ENCODE measurements at places on chromosomes 6 and 20. TPM values are rescaled to one million over a fixed set of nuclear protein-coding genes. Genes with fewer than 3 reads are reported as not detected.

DNA sequence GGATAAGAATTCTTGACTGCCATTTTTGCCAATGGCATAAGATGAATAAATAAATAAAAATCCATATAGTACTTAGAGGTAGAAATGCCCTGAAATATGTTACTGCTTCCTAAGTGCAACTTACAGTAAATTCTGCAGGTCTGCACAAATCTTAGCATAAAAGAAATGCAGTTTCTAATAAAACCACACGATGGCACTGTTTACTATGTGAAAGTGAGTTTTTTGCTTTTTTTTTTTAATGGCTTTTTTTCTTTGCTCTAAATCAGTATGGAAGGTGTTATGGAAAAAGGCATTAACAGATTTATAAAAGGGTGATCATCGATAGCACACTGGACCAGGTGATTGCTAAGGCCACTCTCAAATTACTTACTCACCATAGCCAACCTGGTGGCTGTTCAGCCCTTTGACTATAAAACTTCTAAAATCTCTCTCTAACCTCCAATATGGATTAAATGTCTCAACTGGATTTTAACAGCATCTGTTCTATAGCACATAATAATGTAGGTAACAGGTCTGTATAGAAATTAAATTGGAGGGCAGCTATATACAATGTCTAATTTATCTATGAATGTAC is 45.8 kb downstream of the AHI1 start:
- DNase-seq, result no peak

GRCh38 chr20:34528921-34529297 is 12.7 kb downstream of the DYNLRB1 start:
- peak; percentile 19 for DNase-seq

DNA sequence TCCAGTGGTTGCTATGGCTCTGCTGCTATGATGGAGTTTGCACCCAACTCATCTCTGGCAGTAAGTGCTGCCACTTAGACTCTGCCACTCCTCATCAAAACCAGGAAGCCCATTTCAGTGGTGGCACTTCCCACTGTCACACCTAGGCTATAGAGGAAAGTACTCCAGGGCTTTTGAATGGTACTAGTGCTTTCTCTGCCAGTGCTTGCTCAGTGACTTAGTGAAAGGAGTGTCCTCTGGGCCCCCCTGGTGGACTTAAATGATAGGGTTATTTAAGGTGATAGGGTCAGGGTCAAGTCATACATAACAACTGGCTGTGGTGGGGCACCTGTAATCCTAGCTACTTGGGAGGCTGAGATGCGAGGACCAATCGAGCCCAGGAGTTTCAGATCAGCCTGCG is 22.8 kb downstream of the FITM2 start:
- no peak for DNase-seq

- no peak for DNase-seq
Measured at GRCh38 chr6:7758456-7758855, 32.6 kb downstream of the BMP6 start.

GRCh38 chr20:2658414-2659354 is 5.3 kb downstream of the IDH3B start:
- no peak for DNase-seq

DNA sequence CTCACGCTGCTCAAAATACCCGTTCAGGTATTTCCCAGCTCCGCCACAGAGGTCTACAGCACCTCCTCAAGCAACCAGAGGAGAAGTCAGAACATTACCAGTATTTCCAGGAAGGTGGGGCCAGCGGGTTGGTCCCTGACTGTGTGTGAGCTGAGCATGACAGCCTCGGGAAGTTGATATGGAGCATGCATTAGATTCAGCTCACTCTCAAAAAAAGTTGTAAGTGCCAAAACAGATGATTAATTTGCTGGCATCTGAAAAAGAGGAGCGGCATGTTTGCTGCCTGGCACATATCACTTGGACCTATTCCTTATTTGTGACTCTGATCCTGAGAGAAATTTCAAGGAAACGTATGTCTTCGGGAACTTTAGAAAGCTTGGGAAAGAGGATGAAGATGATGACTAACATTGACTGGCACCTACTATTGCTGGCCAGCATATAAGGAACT is 32.3 kb downstream of the ELOVL2 start:
- DNase-seq, result no peak

DNA sequence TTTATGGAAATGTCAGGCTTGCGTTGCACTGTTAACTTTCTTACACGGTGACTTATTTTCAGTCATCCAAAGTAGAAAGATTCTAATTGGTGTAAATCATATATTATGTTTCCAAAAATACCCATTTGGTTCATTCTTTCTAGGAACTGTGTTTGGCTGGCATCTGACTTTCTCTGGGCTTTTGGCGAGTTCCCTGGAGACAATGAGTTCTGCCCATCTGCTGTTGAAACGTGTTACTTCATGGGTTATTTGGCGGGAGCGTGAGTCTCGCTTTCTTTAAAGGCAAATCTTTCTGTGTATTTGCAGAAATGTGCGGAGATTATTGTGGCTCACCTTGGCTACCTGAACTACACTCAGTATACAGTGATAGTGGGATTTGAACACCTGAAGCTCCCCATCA is 29.5 kb downstream of the TMEM181 start:
- DNase-seq, result no peak

DNA sequence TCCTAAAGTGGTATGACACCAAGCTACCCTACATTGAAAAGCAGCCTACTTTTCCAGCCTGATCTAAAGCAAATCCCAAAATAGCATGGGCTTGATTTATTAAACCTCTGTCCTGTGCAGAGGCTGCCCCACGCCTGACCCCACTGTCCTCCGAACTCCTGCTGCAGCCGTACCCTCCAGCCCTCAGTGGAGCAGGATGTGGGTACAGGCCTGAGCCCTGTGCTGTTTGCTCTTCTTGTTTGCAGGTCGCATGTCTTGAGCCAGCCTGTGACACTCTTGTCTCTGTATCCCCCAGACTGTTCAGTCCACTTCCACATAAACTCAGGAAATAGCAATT is 61.2 kb downstream of the RPP40 start:
- DNase-seq, result no peak

DNA sequence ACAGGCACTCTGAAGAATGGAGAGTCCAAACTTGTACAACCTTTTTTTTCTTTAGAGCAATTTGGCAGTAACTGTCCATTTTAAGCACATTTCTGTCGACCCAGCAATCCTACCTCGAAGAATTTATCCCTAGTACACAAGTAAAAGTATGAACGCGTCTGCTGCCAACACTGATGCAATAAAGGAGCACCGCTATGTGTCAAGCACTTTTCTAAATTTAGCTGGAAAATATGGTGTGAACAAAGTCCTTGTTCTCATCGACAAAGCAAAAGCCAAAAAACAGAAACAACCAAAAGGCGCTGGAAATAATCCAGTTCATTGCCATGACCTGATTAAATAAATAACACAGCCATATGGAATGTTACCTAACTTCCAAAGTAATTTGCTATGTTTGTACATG is 1.1 kb downstream of the DPM1 start:
- DNase-seq, result no peak

- DNase-seq, result no peak
Measured at GRCh38 chr6:119543332-119543731, 193.8 kb upstream of the MAN1A1 start.

GRCh38 chr6:99521633-99522151 is 6.5 kb upstream of the USP45 start:
- no peak for DNase-seq

DNA sequence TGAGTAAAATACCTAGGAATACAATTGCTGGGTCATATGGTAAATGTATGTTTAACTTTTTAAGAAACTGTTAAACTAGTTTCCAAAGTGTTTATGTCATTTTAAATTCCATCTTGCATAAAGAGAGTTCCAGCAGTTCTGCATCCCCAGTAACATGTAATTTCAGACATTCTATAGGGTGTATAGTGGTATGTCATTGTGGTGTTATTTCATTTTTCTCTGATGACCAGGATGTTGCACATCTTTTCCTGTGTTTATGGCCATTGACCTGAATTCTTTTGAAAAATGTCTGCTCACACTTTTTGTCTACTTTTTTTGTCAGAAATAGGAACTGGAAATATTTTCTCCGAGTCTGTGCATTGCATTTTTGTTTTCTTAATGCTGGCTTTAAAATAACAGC is 128.9 kb downstream of the TMEM200A start:
- DNase-seq, result no peak

DNA sequence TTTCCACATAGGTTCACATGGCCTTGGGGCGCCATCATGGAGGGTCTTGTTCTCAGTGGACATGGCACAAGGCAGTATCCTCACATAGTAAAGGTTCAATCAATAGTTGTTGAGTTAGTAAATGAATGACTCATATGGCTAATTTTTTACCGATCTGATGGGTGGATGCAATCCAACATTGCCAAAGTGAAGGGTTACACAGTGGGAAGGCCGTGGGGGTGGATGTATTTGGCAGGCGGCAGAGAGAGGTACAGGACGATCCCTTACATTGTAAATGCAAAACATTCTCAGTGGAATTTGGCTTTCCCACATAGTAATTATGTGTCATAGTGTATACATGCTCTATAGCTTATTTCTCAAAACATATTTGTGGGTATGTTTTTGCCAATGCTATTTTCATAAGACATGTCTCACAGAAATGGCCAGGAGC is 21.0 kb upstream of the PDE7B start:
- DNase-seq, result no peak

- DNase-seq, result no peak
Measured at GRCh38 chr6:81808851-81809570, 56.5 kb upstream of the TENT5A start.

GRCh38 chr20:56358600-56359211 is at the start of gene FAM210B:
Gene FAM210B, plus strand, starts transcription at chr20:56358974. Its CDS starts 32 bp downstream, at chr20:56359006.
- peak; percentile 92 for DNase-seq

GRCh38 chr6:46017726-46018125 is 2.1 kb upstream of the CLIC5 start:
- DNase-seq, result no peak

GRCh38 chr20:39302312-39302711 is 340.2 kb downstream of the DHX35 start:
- no peak for DNase-seq

GRCh38 chr6:71229477-71229876 is 59.1 kb upstream of the OGFRL1 start:
- no peak for DNase-seq

- no peak for DNase-seq
Measured at GRCh38 chr20:15446373-15446772, 1109.0 kb upstream of the FLRT3 start.

DNA sequence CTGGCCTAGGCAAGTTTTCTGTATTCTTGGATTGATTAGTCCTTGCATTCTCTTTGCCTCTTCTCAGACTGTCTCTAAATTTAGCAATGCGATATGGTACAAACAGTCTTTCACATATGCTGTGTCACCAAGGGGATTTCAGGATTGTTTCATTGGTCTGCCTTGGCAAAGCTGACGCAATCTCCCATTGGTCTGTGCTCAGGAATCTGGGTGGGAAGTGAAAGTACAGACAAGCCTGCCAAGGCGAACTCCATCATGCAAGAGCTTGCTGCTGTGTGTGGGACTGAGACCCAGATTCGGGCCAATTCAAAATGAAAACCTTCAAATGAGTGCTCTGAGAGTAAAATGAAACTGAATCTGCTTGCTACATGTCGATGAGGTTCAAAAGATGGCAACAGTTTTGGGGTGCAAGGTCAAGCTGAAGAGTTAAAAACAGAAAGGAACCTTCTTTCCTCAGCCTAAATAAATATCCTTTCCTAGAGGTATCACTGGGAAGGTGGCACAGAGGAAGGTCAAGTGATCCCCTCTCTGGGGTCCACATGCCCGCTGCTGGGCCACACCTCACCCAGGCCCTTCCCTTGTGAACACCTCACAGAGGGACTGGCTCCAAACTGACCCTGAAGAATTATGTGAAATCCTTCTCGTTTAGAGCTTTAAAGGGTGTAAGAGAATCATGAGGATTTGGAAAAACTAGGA is 198.8 kb upstream of the PREP start:
- DNase-seq, result peak; percentile 46

DNA sequence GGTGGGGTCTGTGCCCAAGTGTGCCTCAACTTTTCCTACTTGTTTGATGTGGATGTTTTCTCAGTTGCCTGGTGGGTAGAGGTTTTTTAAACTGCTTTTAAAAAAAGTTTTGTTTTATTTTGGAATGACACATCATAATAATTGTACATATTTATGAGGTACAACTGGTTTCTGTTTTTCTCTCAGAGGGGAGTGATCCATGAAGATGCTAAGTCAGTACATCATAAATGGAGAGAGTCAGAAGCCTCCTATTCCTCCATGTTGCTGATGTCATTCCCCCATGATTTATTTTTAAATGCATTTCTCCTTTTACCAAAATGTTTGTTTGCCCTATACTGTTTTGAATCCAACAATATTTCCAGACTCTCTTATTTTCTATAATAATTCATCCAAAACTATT is 77.3 kb upstream of the CLVS2 start:
- no peak for DNase-seq

DNA sequence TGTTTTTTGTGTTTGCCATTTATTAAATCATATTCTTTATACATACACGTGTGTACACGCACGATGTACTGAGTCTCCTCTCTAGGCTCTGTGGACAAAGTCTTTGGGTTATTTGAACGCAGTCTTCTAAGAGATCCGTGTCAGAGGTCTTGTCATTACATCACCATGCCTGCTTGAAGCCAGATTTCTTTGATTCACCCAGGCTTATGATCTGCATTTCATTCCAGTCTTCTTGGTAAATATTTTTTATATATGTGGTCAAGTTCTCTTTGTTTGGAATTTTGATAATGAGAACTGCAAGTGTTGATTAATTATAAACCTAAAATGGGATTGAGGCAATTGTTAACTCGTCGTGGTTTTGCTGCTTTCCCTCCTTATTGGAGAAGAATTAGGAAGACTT is 34.6 kb downstream of the KCNS1 start:
- DNase-seq, result no peak

GRCh38 chr20:44703183-44703925 is 11.8 kb upstream of the CCN5 start:
- DNase-seq, result no peak

- DNase-seq, result no peak
Measured at GRCh38 chr6:136464874-136465273, 85.3 kb downstream of the MAP7 start.

GRCh38 chr6:126227833-126228702 is 111.8 kb upstream of the CENPW start:
- no peak for DNase-seq

- DNase-seq, result no peak
Measured at GRCh38 chr20:46720019-46720418, 10.6 kb downstream of the SLC2A10 start.

- DNase-seq, result no peak
Measured at GRCh38 chr20:3245156-3245555, 6.2 kb upstream of the SLC4A11 start.

- no peak for DNase-seq
Measured at GRCh38 chr20:6100246-6100645, 22.6 kb downstream of the FERMT1 start.

The TCF15 gene
- total RNA-seq, result 8.3 TPM

The SLC17A9 gene
- 30.0 TPM for total RNA-seq

The HLA-DRB1 gene
- total RNA-seq, result 82.5 TPM

The OR2J3 gene
- total RNA-seq, result not detected

The OPRM1 gene
- total RNA-seq, result not detected

The CPNE5 gene
- total RNA-seq, result 1.3 TPM

The TPX2 gene
- not detected for total RNA-seq

The SYNDIG1 gene
- 13.7 TPM for total RNA-seq

The BCAS1 gene
- total RNA-seq, result not detected

The BTN1A1 gene
- total RNA-seq, result not detected

The DLK2 gene
- not detected for total RNA-seq

The ATAT1 gene
- total RNA-seq, result 13.7 TPM

The LINC00237 gene
- not detected for total RNA-seq

Measured in ascending aorta (tissue), 2 donors.